ENCODE measurements at places on chromosomes 1 and 21.

DNA sequence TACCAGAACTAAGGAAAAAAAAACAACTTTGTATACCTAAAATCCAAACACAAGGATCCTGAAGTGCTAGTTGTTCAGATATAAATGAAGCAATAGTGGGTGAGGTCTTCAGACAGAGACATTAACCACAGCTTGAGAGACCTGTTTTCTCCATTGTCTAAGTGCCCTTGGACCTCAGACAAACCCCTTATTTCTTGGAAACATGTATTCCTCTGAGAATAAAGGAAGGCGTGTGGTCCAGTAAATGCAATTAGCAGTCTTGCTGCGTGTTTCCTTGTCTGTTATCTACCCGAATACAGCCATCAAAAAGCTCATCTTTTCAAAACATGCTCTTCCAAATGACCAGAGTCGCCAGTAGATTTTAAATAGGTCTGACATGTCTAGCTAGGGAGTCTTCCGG is 291.1 kb upstream of the NFIA start:
- DNase-seq: no peak

- no peak for DNase-seq
Observed at GRCh38 chr1:214101246-214101645, 113.5 kb downstream of the PROX1 start.

DNA sequence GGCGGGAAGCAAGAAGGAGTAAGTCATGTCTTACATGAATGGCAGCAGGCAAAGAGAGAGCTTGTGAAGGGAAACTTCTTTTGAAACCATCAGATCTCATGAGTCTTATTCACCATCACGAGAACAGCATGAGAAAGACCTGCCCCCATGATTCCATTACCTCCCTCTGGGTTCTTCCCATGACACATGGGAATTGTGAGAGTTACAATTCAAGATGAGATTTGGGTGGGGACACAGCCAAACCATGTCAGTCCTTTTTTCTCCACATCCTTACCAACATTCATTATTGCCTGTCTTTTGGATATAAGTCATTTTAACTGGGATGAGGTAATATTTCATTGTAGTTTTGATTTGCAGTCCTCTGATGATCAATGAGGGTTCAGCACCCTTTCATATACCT is 81.0 kb downstream of the DIRAS3 start:
- DNase-seq: no peak

DNA sequence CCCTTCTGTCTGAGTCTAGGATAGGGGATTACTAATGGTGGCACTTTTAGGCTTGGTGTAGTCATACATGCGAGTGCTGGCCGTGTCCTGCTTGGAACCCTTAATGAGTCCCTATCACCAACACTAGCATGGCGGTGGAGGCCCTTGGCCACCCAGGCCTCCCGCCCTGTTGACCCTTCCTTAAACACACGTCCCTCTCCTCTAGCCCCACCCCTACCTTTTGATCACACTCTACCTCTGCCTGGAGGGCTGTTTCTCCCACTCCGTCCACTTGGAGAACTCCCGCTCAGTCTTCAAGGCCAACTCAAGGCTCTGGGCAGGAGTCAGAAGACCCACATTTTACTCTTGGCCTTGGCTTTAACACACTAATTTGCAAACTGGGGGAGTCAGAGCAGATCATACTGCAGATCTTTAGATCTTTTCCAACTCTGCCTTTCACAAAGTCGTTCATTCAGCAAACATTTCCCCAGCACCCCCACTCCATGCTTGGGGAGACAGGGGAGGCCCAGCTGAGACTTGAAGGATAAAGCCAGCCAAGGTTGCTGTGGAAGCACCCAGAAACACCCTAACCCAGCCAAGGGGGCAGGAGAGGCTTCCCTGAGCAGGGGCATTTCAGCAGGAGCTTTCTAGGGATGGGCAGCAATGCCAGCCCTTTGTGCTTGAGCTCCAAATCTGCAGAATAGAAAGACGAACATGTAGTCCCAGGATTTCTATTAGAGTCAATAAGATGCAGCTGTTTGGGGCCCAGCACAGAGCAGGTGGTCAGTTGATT is 1.9 kb downstream of the PODN start:
- no peak for DNase-seq

- no peak for DNase-seq
Observed at GRCh38 chr1:197618061-197618460, 157.2 kb downstream of the DENND1B start.

- no peak for DNase-seq
Observed at GRCh38 chr1:113669988-113670387, 89.3 kb downstream of the PHTF1 start.

All from stimulated activated CD8-positive, alpha-beta memory T cell treated with anti-CD3 and anti-CD28 coated beads, Interleukin-12 subunit alpha, Interleukin-12 subunit beta, amount 100 ng/mL, for 1 hour (primary cell).